Esophagus mucosa (tissue), 1 donor: ENCODE measurements at places on chromosomes 1 and 21. TPM values are rescaled to one million over a fixed set of nuclear protein-coding genes. Genes with fewer than 3 reads are reported as not detected.

The NPR1 gene
- total RNA-seq, result 1.8 TPM

The SAMSN1 gene
- total RNA-seq, result 2.2 TPM

The ANGPTL1 gene
- 4.1 TPM for total RNA-seq

The CNIH3 gene
- 2.1 TPM for total RNA-seq

The GNG12 gene
- total RNA-seq, result 73.2 TPM

The PTGER3 gene
- 0.12 TPM for total RNA-seq

The RNF186 gene
- 0.16 TPM for total RNA-seq

The S100A2 gene
- 4,166 TPM for total RNA-seq

The C1orf87 gene
- not detected for total RNA-seq

The PLEKHG5 gene
- 24.4 TPM for total RNA-seq

The DAB1 gene
- total RNA-seq, result 0.04 TPM

The SELL gene
- total RNA-seq, result 1.0 TPM

The LIN28A gene
- not detected for total RNA-seq

The NKAIN1 gene
- total RNA-seq, result 0.92 TPM

The TSSK3 gene
- 0.52 TPM for total RNA-seq
